ENCODE measurements at places on chromosomes 2 and 18.

GRCh38 chr2:219404291-219404910 lies 13.8 kb upstream of the DES start:
- no peak for DNase-seq

DNA sequence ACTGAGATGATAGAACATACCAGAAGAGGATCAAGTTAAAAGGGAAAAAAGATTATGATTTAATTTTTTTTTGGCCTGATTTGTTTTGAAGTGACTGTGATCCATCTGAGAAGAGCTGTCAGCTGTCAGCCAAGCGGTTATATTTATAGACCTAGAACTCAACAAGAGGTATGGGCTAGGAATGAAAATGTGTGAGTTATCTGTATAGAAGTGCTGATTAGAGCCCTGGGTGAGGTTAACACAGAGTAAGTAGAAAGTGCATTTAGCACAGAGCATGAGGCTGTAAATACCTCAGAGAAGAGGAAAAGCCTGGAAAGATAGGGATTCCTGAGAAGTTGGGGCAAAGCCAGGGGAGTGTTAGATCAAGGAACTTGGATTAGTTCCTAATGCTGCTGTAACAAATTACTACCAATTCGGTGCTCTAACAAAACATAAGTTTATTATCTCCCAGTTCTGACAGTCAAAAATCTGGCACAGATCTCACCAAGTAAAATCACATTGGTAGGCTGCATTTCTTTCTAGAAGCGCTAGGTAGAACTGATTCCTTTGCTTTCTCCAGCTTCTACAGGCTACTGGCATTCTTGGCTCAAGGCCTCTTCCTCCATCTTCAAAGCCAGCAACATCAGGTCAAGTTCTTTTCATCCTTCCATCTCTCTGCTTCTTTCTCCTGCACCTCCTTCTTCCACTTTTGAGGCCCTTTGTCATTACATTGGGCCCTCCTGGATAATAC lies 197.4 kb upstream of the SPHKAP start:
- DNase-seq: no peak

GRCh38 chr2:196747400-196747799 lies 52.1 kb downstream of the GTF3C3 start:
- no peak for DNase-seq

DNA sequence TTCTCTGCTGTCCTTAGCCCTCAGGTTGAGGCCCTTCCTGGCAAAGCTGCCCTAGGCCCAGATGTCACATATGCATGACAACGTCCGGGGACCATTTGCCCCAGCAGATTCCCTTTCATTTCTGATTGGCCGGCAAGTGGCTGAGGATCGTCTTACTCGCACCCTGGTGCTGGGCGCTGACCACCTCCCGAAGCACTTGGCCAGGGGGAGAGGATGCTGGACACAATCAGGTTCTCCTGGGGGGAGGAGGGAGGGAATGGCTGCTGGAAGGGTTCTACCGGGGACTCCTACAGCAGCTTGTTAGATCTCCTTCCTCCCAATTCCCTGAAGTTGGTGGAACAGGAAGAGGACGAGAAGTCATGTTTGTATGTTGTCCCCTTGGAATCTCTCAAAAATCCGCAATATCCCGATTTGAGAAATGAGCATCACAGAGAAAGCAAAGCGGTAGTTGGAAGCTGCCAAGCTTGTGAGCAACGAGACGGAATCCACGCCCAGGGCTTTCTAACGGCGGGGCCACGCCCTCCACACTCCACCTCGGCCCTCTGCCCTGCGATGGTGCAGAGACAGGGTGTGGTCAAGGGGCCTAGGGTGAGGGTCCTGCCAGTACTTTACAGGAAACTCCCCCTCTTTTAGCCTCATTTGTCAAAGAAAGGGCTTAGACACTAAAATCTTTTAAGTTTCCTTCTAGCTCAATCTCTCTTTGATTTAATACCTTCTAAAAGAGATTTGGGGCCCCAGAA lies 61.8 kb upstream of the YWHAQ start:
- no peak for DNase-seq

DNA sequence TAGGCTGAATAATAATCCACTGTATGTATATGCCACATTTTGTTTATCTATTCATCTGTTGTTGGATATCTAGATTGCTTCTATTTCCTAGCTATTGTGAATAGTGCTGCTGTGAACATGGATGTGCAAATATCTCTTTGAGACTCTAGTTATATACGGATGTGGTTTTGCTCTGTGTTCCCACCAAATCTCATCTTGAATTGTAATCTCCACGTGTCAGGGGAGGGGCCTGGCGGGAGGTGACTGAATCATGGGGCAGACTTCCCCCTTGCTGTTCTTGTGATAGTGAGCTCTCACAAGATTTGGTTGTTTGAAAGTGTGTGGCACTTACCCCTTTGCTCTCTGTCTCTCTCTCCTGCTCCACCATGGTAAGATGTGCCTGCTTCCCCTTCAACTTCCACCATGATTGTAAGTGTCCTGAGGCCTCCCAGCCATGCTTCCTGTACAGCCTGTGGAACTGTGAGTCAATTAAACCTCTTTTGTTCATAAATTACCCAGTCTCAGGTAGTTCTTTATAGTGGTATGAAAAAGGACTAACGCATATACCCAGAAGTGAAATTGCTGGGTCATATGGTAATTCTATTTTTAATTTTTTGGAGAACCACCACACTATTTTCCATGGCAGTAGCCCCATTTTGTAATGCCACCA lies 86.1 kb upstream of the UPP2 start:
- DNase-seq: no peak

DNA sequence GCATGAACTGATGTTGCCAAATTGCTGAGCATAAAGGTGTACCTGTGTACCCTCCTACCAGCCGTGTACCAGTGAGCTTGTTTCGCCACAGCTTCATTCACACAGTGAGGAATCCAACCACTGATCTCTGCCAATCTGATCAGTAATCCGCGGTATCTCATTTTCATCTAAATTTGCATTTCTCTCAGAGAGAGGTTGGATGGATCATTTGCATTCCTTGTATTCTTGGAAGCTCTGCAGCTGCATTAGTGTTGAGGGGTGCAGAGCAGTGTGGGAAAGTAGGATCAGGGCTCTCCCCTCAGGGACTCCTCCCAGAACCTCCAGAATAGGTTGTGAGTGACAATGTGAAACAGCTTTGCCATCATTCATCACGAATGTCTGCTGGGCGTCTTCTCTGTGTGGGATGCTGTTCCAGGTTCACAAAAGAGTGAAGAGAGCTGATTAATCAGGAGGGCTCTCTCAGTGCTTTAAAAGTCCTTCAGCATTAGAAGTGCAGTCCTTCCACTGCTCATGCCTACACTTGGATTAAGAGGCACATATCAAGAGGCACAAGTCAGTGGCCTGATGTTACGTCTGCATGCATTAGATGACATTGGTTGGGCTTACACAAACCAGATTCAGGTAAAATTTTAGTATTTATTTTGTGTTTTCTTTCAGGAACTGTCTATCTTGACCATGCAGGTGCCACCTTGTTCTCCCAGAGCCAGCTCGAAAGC lies 7.5 kb downstream of the MOCOS start:
- DNase-seq: no peak

- DNase-seq: no peak
Measured at GRCh38 chr2:109663721-109664120, 49.6 kb downstream of the SOWAHC start.

GRCh38 chr2:241314226-241315092 lies 1.0 kb downstream of the HDLBP start:
- no peak for DNase-seq

DNA sequence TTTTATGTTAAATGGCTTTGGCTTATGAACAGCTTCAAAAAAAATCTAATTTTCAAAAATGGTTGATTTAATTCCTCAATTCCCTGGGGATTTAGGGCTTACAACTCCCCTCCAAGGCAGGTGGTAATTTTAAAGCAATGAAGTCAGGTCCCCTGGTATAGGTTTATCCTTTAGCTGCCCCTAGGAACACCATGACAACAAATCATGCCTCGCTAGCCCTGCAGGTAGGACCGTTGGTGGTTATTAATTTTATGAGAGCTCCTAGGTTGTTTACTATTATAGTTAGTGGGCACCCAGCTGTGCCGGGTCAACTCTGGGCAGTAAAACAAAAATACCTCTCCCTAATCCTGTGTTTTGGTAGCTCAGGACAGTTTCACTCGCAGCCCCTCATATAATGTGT lies 26.2 kb upstream of the MBOAT2 start:
- DNase-seq: no peak

- peak; percentile 58 for DNase-seq
Measured at GRCh38 chr2:121095257-121096080, 189.5 kb downstream of the TFCP2L1 start.

DNA sequence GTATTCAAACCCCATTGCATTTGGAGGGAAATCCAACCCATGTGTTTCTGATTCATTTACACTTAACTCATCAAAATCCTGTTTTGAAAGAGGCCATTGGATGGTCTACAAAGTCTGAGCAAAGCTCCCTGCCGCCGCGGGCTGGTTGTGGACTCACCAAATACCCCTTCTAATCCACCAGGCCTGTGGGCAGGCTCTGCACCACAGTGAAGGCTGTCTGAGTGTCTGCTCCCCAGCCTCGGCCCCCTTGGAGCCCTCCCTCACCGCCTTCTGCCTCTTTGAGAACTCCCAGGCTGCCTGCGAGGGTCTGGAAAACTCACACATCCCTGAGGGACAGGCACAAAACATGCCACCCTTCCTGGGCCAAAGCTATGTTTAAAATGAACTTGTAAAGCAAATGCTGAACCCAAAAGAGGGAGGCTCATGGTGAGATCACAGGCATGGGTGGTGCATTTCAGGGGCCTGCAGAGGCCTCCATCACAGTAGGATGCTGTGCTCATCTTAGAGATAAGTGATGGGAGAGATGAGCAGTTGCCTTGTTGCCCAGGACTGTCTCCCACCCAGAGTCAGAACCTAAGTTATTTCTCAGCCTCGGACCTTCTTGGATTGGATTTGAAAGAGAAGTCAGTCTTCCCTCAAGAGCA lies 225.0 kb downstream of the CYP26B1 start:
- peak; percentile 5 for DNase-seq

DNA sequence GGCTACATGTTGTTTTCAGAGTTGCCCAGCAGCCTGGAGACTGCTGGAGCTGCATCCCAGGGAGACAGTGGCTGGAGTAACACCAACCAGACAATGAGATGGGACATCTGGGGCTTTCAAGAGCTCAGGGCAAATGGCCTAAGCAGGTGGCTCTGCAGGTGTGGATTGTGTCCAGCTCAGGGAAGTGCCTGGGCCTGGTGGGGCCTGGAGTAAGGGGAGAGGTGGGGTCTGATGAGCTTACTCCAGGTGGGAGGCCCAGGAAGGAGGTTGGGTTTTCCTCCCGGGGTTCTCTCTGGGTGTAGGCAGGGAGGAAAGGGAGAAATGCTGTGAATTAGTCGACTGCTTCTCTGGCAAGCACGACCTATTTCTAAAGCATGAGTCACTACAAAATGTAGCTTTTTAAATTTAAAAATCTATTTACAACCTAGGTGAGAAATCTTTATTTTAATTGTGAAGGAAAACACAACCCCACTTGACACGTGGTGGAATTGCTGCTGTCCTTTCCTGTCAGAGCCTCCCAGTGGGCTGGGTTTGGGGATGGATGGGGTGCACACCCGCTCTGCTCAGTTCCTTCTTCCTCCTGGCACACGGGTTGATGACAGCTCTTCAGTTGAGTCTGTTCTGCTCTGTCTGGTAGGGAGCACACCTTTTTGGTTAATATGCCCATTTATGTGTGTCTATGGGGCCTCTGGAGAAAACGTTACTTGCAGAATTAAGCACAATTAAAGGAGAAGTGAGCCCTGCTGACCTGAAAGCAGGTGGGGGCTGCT lies 81.6 kb downstream of the SH3RF3 start:
- DNase-seq: no peak

GRCh38 chr18:13628211-13628610 lies 98.1 kb downstream of the FAM210A start:
- DNase-seq: no peak

- no peak for DNase-seq
Measured at GRCh38 chr2:16477648-16478047, 188.0 kb downstream of the CYRIA start.

GRCh38 chr2:127067620-127068350 lies 39.2 kb downstream of the BIN1 start:
- DNase-seq: peak; percentile 79
